ENCODE measurements at places on chromosomes 5 and 9.

GRCh38 chr5:15500325-15501001, 483 bp downstream of the FBXL7 start:
- no peak for DNase-seq

GRCh38 chr5:113378959-113379541, 55.7 kb downstream of the TSSK1B start:
- DNase-seq: peak; percentile 44

DNA sequence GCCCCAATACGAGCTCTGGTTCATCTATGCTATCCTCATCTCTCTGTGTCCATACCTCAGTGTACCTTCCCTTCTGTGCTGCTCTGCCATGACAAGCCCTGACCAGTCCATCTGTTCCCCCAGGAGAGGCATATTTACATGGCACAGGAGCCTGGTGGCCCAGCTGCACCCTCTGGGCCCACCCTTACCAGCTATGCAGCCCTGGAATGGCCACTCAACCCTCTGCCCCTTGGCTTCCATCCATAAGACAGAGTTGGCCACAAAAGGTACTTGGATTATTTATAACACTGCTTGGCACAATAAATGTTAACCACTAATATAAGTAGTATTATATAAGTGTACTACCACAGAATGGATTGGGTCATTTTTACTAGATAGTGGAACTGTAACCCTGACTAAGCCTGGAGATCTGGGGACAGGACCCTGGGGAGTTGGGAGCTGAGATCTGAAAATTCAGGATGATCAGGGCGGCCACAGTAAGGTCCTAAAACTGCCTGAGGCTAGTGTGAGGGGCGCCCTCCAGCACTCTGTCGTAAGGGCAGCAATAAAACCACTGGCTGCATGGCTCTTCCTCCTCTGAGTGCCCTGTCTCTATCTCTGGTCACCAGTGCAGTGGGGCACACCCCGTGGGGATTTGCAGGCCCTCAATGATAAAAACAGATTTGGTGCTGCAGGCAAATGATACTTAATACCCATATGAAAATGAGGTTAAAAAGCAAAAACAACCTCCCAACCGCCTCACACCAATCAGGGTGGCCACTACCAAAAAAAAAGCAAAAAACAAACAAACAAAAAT, 65.8 kb downstream of the SEMA4D start:
- DNase-seq: no peak

GRCh38 chr9:113274474-113275156, 757 bp downstream of the CDC26 start:
- peak; percentile 46 for DNase-seq

DNA sequence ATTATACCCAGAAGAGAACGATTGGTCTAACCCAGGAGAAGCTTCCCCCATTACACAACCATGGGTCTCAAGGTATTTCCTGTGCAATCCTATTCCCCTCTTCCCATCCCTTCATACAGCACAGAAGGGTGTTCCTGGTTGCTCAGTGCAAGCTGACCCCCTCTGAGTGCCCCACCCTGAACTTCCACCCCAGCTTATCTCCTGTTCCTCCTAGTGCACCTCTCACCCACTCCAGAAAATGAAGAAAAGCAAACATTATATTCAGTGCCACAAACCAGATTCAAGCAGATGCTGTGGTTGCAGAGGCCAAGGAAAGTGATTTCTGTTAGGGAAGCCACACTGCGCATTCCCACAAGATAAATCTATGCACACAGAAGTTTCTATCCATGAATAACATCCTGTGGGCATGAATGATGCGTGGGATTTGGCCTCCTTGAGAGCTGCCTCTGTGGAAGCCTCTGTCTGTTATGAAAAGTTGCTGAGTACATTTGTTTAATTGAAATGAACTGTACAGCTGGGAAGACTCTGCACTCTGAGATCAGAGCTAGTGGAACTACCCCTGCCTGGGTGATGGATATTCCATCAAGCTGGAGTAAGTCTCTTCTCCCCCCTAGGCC, 2.2 kb upstream of the OR2S2 start:
- DNase-seq: no peak

DNA sequence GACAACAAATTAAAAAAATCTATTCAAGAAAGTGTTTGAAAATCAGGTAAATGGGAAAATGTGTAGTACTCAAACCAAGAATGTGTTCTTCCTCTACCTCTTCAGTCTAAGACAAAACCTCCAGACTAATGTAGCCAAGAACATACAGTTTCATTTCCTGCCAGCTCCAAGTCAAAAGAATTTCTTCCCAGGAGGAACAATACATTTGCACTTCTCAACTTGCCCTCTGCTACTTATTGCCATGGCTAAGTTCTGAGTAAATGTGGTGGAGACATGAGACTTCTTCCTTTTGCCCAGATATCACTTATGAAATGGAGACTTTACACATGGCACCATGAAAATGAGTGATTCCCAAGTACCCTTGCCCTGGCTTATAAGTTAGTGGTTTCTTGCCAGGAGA, 2112.2 kb upstream of the C9orf72 start:
- DNase-seq: no peak

- no peak for DNase-seq
Measured at GRCh38 chr9:93480262-93480661, 26.9 kb upstream of the FAM120AOS start.

- no peak for DNase-seq
Measured at GRCh38 chr5:36630201-36631145, 24.1 kb downstream of the SLC1A3 start.

DNA sequence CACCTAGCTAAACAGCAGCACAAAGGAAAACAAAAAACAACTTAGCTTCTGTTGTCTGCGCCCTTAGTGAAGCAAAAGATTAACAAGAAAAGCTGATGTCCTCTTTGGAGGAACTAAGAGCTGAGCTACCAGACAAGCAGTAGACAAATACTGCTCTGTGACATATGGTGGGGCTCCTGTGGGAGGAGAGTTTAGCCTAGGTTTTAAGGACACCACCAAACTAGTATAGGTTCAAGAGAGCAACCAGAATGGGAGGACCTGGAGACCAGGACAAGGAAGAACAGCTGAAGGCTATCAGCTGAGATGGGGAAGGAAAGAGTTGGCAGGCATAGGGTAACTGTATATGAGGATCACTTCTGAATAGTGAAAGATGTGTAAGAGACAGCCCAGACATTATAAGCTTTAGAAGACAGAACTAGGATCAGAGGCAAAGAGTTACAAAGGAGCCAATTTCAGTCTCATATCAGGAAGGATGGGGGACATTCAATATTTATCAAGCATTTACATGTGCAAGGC, 27.2 kb downstream of the FBXW2 start:
- no peak for DNase-seq

DNA sequence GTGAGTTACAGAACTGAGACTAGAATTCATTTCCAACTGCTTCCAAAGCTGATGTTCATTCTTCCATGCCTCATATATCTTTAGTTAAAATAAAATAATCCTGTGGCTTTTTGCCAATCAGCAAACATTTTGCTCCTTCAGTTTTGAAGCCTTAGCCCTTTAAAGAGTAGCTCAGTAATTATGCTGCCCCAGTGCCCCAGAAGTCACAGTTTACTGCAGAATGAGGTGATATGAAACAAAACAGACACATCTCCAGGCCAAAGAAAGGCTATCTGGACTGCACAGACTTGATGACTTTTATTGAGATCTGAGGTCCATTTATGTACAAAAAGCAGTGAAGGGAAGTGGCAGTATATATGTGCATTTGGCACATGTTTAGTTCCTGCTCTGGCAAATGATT, 285.8 kb upstream of the ZNF462 start:
- DNase-seq: no peak

DNA sequence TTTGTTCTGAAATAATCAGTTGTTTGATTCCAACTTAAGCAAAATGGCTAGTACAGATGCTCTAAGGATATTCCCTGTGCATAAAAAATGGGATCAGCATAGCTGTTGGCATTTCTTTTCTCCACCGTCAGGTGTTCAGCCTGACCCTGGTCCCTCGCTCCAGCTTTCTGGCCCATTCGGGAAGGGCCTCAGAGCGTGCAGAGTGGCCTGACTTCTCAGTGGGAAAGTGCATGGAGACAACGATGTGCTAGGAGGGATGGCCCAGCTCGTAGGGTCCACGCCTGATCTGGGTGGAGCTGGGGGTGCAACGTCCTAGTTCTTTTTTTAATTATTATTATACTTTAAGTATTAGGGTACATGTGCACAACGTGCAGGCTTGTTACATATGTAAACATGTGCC, 319.1 kb upstream of the IRX4 start:
- DNase-seq: no peak

DNA sequence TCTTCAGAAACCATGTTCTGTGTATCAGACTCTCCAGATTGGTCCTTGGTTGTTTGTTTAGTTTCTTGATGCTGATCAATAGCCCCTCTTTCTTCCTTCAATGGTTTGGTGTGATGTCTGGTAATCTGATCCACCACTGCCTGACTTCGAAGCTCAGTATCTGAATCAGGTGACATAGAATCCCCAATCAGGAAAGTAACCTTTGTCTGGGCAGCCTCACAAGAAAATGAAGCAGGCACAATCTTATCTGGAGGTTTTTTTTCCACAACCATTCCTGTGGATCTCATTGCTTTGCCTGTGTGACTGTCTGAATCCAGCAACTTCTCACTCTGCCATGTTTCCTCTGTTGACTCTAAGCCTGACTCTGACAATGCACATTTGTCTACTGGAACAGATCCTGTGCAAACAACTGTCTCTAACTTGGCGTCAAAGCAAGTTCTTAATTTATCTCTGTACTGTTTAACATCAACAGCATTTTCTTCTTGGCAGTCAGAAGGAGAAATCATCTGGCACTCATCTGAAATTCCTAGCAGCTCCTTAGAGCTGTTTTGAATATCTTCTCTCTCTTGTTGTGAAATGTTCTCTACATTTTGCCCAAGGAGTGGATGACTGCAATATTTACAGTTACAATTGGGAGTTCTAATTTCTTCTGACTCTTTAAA, 37.1 kb upstream of the RAPGEF6 start:
- DNase-seq: peak; percentile 93

GRCh38 chr9:133584559-133585476, 24.4 kb downstream of the FAM163B start:
- no peak for DNase-seq

- no peak for DNase-seq
Measured at GRCh38 chr5:32210151-32210550, 36.0 kb upstream of the GOLPH3 start.

- no peak for DNase-seq
Measured at GRCh38 chr9:93958819-93959682, 3.9 kb upstream of the BARX1 start.

GRCh38 chr9:123942542-123942941, 12.6 kb upstream of the DENND1A start:
- DNase-seq: no peak

GRCh38 chr5:142881784-142882126, 111.6 kb downstream of the ARHGAP26 start:
- DNase-seq: no peak

GRCh38 chr5:60649288-60649917, 50.6 kb downstream of the DEPDC1B start:
- DNase-seq: peak; percentile 21

- no peak for DNase-seq
Measured at GRCh38 chr9:126160067-126160853, 166.4 kb upstream of the MVB12B start.

DNA sequence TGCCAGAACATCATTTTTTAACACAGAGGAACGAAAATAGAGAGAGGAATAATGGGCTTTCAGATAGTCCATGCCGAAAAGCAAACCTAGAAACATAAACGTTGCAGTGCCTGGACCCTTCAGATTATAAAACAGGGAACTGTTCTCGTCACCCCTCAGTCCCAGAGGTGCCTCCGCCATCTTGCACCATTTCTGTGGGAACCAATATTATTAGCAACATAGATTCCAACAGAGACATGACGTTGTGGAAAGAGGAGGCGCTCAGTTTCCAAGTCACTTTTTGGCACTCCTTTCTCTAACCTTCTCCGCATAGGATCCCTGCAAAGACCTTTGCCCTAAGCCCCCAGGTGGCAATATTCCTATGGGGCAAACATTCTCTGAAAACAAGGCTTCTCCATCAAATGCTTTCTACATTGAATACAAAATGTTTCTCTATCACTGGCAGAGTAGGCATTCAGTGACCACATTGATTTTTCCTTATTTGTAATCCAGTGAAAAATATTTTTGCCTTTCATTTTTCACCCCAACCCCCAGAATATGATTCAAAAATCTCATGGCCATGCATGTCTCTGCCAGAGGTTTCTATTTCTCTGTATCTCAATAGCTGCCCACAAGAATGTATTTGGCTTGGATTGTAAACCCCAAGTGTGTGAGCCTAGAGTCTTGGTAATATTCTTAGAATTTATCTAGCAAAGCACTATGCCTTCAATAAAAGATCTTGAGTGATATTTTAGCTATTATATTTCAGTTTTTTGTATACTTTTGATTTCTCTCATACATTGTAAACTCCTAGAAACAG, 500.8 kb upstream of the WWC1 start:
- no peak for DNase-seq

- no peak for DNase-seq
Measured at GRCh38 chr5:127519527-127519926, 2.1 kb downstream of the PRRC1 start.

DNA sequence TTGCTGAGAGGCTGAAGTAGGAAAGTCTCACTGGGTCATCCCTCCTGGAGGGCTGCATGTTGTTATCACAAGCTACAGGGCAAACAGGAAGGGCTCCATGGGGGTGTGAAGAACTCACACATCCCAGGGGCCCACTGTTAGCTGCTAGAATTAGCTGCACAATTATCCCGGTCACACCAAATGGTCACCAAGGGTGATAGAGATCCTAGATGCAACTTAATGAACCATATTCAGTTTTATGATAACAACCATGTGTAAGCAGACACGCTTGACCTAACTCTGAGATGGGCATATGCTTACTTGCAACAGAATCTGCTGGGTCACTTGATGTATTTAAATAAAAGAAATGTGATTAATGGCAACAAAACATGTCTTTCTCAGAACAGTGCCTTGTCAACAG, 143.5 kb upstream of the C6 start:
- no peak for DNase-seq

GRCh38 chr5:107295914-107296313, 374.8 kb downstream of the EFNA5 start:
- no peak for DNase-seq

DNA sequence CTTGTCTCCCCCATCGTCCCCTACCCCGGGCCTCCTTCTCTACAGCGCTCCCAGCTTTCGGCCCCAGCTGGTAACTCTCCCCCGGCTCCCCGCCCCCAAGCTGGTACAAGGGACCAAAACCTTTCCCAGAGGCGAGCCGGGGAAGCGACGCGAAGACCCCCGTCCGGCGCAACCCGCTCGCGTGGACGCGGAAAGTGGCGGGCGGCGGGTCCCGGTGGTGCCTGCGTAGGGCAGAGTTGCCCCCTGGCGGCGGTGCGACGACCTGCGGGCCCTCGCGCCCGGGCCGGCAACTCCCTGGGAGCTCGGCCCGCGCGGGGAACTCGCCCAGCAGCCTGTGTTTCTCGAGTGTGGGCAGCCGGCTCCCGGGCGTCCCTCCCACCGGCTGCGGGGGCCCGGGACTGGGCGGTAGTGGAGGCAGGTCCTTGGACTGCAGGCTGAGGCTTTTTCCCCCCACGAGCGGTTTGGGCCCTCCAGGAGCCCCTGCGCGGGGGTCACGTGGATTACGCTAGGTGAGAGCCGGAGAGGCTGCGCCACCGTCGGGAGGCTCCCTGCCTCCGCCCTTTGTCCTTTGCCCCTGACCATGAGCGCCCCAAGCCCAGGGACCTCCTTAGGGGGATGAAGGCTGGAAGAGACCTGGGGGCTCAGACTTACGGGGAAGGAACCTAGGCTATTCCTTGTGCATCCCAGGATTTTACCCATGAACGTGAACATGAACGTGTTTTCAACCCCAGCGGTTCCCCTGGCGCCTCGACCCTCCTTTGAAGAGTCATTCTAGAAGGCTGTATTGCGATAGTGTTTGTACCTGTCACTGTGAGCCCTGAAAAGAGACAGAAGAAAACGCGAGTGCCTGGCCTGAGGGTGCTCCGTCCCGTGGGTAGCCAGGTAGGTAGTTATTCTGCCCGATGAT, 2.9 kb upstream of the FOXD1 start:
- no peak for DNase-seq

Measured in fibroblast of the conjunctiva (primary cell).